ENCODE measurements at places on chromosomes 16 and 17. TPM values are rescaled to one million over a fixed set of nuclear protein-coding genes. Genes with fewer than 3 reads are reported as not detected.

Gene SPAG5
- 70.4 TPM for total RNA-seq

Gene TBC1D3C
- total RNA-seq, result not detected

Gene NUPR1
- 20.3 TPM for total RNA-seq

Gene RDM1
- total RNA-seq, result 6.7 TPM

Gene FOXF1
- 25.4 TPM for total RNA-seq

Gene OR1F1
- total RNA-seq, result not detected

Gene TBC1D26
- 0.15 TPM for total RNA-seq

Gene PRAC1
- not detected for total RNA-seq

Gene SF3B3
- 144 TPM for total RNA-seq

Gene KRTAP9-7
- total RNA-seq, result not detected

Gene HASPIN
- total RNA-seq, result 9.7 TPM

Gene FN3K
- 1.3 TPM for total RNA-seq

Gene ARHGDIG
- not detected for total RNA-seq

Gene CDH15
- total RNA-seq, result 0.30 TPM

Gene HEATR9
- not detected for total RNA-seq

Gene CLEC18A
- not detected for total RNA-seq

Gene ARHGAP23
- 49.5 TPM for total RNA-seq

Gene JUP
- total RNA-seq, result 31.1 TPM

Gene KCNJ18
- not detected for total RNA-seq

All from bronchus fibroblast of lung (primary cell).